Activated T-helper 9 cell treated with anti-CD3 and anti-CD28 coated beads, Interleukin-2, amount 50 U/mL, for 16 hours (primary cell): ENCODE measurements at places on chromosomes 13 and 19.

DNA sequence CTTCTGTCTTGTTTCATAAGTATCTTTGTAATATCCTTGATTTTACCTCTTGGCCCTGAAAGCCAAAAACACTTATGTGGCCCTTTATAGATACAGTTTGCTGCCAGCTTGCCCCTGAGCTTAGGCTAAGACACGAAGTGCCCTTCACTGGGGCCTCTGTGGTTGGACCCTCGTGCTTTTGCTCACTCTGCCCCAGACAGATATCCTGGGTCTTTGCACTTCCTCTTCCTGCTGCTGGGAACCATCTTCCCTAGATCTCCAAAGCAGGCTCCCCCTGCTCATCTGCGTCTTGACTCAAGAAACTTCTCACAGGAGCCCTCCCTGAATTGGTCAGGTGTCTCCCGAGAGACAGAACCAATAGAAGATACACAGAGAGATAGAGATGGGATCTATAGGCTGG is 2.0 kb upstream of the TNFSF14 start:
- DNase-seq: no peak

DNA sequence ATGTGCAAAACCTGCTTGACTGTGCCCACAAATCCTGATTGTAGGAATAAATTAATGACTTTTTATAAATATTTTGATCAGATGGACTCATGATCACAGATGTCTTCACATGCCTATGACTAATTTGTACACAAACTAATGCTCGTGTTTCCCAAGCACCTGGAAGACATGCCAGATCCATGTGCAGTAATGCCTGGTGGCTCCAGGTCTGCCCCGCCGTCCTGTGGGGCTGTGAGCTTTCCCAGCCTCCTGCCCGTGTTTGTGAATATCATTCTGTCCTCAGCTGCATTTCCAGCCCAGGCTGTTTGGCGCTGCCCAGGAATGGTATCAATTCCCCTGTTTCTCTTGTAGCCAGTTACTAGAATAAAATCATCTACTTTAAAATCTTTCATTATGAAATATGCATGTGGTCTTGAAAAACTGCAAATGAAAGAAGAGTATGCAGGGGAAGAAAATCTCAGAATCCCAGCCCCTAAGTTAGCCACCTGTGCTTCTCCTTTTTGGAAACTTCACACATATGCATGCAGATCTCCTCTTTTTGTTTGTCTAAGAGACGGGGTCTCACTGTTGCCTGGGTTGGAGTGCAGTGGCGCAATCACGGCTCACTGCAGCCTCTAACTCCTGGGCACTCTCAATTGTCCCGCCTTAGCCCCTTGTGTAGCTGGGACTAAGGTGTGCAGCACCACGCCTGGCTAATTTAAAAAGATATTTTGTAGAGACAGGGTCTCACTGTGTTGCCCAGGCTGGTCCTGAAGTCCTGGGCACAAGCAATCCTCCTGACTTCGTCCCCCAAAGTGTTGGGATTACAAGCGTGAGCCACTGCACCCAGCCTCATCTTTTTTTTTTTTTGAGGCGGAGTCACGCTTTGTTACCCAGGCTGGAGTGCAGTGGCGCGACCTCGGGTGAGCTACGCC is 6.2 kb downstream of the RPL28 start:
- DNase-seq: no peak

- DNase-seq: no peak
Measured at GRCh38 chr13:20159646-20160305, 1.1 kb downstream of the GJA3 start.

GRCh38 chr19:30327331-30327730 is 44.9 kb upstream of the ZNF536 start:
- DNase-seq: no peak

- DNase-seq: no peak
Measured at GRCh38 chr13:48431987-48432615, 19.2 kb upstream of the LPAR6 start.

DNA sequence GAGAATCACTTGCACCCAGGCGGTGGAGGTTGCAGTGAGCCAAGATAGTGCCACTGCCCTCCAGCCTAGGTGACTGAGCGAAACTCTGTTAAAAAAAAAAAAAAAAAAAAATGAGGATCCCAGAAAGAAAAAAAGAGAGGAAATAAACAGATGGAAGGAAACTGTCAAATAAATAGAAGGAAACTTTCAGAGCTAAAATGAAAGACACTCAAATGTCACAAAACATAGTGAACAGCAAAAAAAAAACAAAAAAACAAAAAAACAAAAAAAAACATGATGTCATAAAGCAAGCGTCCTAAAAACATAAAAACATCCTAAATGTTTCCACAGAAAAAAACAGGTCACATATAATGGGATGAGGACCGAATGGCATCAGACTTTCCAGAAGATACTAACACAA is 15.0 kb downstream of the MLLT1 start:
- no peak for DNase-seq

DNA sequence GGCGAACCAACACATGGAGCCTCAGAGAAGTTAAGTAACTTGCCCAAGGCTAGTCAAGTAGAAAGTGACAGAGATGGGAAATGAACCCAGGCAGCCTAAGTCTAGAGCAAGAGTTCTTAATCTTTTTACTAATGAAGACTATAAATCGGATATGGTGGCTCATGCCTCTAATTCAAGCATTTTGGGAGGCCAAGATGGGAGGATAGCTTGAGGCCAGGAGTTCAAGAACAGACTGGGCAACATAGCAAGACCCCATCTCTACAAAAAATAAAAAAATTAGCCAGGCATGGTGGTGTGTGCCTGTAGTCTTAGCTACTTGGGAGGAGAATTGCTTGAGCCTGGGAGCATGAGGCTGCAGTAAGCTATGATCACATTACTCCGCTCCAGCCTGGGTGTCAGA is 10.7 kb downstream of the GPR12 start:
- DNase-seq: no peak

DNA sequence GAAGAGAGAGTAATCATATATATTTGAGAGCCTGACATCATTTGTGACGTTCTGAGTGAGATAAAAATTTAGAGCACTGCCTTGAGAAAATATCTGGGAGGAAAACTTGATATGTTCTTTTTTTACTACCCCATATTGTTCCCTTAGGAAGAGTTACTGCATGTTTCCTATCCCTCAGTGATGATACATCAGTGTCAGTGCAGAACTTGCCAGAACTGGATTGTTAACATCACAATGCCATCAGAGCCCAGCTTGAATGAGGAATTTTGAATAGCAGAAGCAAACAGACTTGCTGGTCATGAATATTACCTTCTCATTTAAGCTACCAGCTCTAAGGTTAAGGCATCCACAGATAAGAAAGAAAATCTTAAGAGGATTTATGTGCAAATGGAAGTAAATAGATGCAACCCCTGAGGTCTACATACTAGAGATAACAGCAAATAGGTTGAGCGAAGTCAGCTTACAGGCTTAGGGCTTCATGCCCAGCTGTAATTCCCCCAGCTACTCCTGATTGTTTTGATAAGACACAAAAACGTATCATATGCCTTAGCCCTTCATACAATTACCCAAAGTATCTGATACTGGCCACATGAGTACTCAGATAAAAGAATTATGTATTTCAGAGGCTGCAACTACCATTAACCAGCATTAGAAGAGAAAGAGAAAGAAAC is 313.7 kb upstream of the ATXN8OS start:
- DNase-seq: no peak

DNA sequence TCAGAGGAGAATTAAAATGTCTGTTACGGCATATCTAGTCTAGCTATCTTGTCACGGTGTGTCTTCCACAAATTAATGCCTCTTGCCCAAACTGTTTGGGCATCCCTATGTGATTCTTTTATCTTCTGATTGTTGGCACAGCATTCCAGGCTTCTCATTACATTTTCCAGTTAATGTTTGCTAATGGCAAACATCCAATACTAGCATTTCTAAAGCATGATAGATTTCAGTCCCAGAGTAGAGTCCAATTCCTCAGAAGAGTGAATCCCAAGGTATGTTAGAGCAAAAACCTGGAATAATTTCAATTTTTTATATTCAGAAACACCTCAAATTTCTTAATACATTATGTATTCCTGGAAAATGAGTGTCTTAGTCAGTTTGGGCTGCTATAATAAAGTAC is 684.5 kb upstream of the SLITRK1 start:
- no peak for DNase-seq

GRCh38 chr19:5314012-5314906 is 26.4 kb downstream of the PTPRS start:
- no peak for DNase-seq

DNA sequence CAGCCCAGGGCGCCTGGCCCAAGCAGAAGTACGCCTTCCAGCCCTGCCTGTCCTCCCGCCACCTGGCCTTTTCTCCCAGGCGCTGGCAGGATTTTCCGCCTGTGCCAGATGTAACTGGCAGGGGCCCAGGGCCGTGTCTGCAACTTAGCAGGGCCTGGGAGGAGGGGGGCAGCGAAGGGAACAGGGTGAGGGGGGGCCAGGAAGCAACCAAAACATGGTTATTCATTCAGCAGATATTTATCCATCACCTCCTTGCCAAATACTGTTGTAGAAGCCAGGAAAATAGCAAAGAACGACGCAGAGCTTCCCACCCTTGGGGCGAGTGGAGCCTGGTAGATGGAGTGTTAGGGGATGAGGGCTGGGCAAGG is 5.6 kb downstream of the TLE6 start:
- DNase-seq: no peak

DNA sequence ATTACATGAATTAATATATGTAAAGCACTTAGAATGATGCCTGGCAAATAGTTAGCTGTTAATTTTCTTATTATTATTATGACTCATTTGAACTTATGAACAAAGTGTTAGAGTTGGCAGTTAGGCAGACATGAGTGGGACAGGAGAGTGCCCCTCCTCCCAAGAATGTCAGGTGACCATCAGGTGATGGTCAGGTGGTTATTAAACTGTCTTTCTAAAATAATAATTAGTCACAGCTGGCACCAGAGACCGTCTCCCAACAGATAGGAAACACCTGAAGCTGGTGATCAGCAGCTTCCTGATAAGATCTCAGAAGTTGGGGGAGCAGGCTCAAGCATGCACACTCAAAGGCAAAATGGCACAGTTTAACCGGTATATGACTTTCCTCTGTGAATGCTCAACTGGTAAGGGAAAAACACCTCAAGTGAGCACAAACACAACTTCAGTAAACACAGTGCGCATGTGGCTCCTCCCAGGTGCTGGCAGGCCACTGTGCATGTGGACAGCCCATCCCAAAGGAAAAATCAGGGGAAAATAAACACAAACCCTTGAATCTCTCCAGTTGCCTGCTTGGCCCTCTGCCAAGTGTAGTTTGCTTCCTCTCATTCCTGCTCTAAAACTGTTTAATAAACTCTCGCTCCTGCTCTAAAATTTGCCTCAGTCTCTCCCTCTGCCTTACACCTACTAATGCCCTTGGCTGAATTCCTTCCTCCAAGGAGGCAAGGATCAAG is 54.0 kb downstream of the FLT1 start:
- DNase-seq: no peak

GRCh38 chr19:49106648-49107135 is 7.5 kb upstream of the LIN7B start:
- DNase-seq: peak; percentile 53

GRCh38 chr13:87906411-87906810 is 235.2 kb downstream of the SLITRK5 start:
- DNase-seq: no peak

DNA sequence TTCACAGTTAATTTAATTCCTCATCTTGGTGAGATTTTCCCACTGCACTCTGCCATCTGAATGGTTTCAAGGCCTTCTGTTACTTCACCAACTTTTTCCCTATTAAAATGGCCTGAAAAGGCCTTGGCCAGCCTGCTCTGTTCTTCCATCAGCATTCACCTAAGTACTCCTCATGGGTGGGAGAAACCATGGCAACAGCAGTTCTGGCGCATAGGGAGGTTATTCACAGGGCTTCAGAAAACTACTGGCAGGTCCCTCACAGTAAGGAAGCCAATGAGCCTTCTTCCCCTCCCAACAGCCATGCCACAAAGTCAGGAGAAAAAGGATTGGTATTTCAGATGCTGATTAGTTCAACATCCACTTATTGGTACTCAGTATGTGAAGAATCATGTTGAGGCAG is 17.2 kb upstream of the GJB2 start:
- DNase-seq: no peak

DNA sequence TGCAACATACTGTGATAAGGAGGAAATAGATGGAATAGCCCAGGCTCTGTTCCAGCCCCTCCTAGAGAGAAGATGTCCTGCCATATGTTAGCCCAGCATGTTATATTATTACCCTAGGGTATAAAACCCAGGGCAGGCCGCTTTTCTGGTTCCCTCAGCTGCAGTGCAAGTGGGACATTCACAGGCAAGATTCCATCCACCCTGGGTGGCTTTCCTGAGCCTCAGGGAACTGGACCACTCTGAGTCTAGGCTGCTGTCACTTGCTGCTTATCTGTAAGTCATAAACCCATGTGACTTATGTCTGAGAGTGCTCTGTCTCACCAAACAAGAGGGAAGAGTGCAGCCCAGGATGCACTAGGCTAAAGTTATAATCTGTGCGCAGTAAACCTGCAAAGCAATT is 413.2 kb downstream of the MZT1 start:
- no peak for DNase-seq

- peak; percentile 67 for DNase-seq
Measured at GRCh38 chr13:26698392-26699196, 62.0 kb downstream of the GPR12 start.

- no peak for DNase-seq
Measured at GRCh38 chr13:40344270-40345148, 321.9 kb downstream of the FOXO1 start.

DNA sequence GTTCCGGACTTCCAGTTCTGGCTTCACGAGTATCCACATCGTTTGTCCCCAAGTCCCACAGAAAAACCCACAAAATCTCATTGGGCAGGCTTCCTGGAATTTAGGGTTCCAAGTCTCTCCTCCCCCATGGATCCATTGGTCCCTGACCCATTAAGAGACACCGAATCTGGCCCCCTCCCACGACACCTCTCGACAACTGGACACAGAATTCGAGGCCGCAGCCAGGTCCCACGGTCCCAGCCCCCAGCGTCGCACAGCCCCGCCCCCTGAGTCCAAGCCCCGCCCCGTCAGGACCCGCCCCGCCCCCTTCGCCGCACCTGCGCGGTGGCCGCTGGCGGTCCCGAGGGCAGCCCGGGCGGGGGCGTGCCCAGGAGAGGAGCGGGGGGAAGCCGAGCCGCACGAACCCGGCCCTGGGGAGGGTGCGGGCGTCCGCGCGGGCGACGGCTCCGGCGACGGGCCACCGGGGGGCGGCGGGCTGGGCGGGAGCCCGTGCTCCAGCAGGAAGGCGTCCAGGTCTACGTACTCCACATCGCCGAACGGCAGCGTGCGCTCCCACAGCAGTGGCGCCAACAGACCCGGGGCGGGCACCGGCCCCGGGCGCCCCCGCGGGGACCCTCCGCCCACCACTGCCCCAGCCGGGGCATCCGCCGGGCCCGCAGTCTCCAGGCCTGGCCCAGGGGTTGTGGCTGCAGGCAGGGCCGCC is 1.8 kb downstream of the DBP start:
- peak; percentile 73 for DNase-seq

DNA sequence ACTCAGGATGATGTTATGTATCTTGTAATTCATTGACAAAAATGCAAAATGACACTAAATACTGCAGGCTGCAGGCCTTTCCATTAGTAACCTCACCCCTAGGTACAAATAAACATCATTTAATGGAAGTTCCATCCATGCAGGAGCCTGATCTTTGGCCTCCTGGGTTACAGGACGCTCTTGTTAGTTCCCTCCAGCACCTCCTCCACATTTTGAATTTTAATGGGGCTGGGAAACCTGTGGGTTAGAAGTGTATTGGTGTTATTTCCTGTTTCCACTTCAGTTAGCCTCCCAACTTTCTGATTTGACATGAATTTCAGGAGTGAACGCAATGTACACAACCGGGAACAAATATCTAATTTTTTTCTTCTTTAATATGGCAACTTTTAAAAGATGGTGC is 237.1 kb upstream of the ARGLU1 start:
- DNase-seq: no peak

- DNase-seq: peak; percentile 84
Measured at GRCh38 chr19:1040476-1041271, 767 bp downstream of the ABCA7 start.

GRCh38 chr13:74219566-74219965 is 85.4 kb upstream of the KLF12 start:
- no peak for DNase-seq
